Fibroblast of skin of right quadriceps (primary cell): ENCODE measurements at places on chromosomes 13 and 19.

DNA sequence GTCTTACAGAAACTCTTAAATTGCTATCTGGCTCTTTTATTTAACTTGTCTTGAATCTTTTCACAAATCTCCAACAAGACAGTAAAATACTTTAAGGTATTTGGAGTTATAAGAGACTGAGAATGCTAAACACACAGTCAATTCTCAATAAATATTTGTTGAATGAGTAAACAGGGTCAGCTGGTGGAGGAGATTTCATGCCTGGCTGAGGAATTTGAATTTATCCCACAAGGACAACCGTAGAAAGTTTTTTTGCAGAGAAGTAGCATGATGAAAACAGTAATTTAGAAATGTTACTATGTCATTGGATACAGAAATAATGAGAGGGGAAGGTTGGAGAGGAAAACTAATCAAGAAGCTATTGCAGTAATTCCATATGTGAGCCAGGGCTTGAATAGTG, 1223.7 kb downstream of the PCDH17 start:
- peak; percentile 73 for DNase-seq

- DNase-seq: no peak
These were observed 684.4 kb upstream of the PCDH9 start for GRCh38 chr13:67914535-67914934.

DNA sequence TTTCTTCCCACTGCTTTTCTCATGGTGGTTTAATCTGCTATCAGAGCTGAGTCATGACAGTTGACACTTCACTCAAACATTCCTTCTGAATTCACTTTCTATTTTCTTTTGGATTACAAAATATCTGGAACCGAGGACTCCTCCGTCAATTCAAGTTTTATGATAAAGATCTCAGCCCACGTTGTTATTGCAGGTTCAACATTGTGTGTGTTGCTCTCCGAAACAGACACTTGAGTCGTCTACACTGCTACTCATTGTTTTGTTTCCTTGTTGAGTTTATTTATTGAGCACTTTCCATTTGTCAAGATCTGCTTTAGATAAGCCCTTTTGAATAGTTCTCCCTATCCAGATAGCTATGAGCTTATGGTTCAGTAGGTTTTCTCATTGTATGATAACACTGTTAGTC, 636.1 kb upstream of the GPC6 start:
- no peak for DNase-seq

- DNase-seq: no peak
These were observed 1.6 kb upstream of the ZBTB7A start for GRCh38 chr19:4068047-4068966.

DNA sequence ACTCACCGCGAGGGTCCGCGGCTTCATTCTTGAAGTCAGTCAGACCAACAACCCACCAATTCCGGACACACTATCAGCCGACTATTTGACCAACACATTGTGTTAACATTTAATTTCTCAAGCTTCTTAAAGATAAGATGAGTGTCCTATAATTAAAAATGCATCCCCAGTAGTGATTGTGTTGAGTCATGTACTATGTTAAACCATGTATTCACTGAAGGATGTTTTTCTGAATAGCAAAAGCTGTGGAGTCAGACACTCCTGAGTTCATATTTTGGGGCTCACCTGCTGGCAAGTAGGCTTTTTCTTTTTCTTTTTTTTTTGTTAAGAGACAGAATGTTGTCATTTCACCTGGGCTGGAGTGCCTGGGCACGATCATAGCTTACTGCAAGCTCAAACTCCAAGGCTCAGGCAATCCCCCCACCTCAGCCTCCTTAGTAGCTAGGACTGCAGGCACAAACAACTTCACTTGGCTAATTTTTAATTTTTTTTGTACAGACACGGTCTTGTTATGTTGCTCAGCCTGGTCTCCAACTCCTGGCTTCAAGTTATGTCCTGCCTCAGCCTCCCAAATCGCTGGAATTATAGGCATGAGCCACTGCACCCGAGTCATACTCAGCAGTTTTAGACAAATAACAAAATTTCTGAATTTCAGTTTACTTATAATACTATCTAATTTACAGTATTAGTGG, 606.9 kb downstream of the PCDH9 start:
- no peak for DNase-seq

DNA sequence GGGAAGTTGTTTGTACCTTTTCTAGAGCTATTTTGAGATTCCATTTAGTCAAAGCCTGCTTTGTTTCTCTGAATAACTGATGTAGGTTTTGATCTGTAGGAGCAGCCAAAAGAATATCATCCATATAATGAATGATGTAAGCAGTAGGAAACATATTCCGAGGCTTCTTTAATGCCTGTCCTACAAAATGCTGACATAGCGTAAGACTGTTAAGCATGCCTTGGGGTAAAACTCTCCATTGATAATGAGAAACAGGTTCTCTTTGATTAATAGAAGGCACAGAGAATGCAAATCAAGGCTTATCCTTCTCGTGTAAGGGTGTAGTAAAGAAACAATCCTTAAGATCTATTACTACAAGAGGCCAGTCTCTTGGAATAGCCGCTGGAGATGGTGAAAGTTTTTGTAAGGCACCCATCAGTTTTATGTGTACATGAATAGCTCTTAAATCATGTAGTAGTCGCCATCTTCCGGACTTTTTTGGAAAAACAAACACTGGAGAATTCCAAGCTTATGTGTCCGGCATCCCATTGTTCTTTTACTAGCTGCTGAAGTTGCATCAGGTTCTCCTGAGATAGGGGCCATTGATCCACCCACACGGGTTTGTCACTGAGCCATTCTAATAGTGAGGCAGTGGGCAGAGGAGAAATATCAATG, 13.5 kb downstream of the FPR3 start:
- no peak for DNase-seq

GRCh38 chr19:18342090-18342632, 1.8 kb downstream of the PGPEP1 start:
- DNase-seq: no peak

DNA sequence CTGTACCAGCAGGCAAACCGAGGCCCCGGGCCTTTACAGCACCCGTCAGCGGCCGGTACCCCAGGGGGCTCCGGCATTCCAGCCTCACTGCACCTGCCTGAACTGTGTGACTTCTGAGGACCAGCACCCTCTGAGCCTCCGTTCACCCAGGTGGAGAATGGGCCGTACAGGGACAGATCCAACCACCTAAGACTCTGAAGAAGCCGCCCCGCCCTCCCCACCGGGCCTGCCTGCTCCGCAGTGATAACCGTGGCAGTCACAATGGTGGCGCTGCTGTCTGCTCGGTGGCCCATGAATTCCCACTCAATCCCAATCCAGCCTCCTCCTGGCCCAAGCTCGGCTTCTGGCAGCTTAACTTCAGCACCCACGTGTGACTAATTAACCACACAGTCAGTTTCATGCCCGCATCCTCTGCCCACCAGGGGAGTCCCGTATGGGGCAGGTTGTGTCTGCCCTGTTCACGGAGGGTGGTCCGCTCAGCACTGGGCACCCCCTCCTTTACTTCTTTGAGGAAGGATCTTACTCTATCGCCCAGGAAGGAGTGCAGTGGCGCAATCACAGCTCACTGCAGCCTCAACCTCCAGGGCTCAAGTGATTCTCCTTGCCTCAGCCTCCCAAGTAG, 3.4 kb downstream of the TCF3 start:
- no peak for DNase-seq

GRCh38 chr13:109840201-109840892, 54.0 kb upstream of the IRS2 start:
- peak; percentile 88 for DNase-seq

DNA sequence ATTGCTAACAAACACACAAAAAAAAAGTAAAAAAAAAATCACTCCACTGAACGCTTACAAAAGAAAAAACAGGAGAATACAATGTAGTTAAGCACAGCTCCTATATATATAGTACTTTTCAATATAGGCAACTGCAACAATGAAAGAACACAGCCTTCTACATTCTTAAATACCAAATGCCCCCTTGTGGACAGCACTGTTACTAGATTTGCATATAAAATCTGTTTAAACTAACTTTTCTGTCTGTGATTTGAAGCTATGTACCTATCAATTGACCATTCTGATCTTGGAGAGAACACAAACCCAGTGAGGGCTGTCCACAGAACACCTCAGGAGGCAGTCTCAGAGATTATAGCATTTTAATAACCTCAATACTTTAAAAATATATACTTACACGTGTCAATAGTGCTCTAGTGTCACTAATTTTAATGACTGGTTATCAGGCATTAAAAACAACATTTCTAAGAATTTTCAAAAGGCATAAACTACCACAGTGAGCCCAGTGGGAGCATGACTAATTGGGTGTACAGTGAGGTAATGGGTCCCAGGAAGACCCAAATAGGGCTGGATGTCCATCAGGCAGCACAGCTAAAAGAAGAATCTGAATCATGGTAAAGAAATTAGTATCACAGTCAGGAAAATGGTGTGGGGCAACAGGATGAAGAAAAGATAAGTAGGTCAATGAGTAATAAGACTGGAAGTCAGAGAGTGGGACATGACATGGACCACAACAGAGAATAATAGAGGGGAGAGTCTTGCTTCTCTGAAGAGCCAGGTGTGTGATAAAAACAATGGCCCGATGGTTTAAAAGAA, 22.2 kb downstream of the CCDC169 start:
- peak; percentile 65 for DNase-seq

GRCh38 chr19:2546128-2547032, 70.5 kb downstream of the GADD45B start:
- no peak for DNase-seq

- DNase-seq: no peak
These were observed 893.0 kb downstream of the UQCRFS1 start for GRCh38 chr19:28319918-28320317.

DNA sequence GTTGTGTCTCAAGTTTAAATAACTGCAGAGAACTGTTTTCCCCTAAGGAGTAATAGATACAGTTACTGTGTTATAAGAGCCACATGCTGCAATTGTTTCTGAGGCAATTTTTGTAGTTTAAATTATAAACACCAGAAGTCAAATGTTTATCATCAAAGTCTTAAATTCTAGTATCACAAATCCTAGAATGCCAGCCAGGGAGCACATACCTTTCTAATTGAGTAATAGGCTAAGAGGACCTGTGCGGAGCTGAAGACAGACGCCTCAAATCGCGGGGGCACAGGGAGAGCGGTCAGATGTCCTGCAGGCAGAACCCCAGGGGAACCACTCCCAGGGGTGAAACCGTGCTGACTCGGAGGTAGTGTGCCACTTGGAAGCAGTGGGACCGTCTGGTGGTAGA, 65.2 kb upstream of the TNFRSF19 start:
- DNase-seq: peak; percentile 70

GRCh38 chr13:94702181-94703041, 9.9 kb downstream of the SOX21 start:
- no peak for DNase-seq

GRCh38 chr19:45887200-45887710, 1.3 kb upstream of the IRF2BP1 start:
- no peak for DNase-seq

- no peak for DNase-seq
These were observed 6.4 kb downstream of the ZNF551 start for GRCh38 chr19:57688011-57688763.

- DNase-seq: peak; percentile 88
These were observed 121.5 kb upstream of the CSNK1A1L start for GRCh38 chr13:37226971-37227370.

GRCh38 chr13:99792079-99792921, 179.3 kb downstream of the ZIC5 start:
- DNase-seq: no peak

DNA sequence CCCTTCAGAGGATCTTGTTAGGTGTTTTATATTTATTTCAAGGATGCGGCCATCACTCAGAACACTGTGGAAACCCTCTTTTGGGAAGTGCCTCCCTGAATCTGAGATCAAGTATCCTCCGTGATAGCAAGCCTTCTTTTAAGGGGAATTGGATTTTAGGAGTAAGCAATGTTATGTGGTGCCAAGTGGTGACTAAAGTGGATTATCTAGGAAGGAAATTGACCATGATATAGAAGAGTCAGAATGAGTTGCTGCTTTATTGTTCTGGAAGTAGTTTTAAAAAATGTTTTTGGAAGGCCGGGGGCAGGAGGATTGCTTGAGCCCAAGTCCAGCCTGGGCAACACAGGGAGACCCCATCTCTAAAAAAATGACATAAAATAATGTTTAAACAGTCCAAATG, 6.7 kb downstream of the ERCC5 start:
- no peak for DNase-seq

- DNase-seq: no peak
These were observed 33.1 kb downstream of the CAPN12 start for GRCh38 chr19:38710928-38711725.

DNA sequence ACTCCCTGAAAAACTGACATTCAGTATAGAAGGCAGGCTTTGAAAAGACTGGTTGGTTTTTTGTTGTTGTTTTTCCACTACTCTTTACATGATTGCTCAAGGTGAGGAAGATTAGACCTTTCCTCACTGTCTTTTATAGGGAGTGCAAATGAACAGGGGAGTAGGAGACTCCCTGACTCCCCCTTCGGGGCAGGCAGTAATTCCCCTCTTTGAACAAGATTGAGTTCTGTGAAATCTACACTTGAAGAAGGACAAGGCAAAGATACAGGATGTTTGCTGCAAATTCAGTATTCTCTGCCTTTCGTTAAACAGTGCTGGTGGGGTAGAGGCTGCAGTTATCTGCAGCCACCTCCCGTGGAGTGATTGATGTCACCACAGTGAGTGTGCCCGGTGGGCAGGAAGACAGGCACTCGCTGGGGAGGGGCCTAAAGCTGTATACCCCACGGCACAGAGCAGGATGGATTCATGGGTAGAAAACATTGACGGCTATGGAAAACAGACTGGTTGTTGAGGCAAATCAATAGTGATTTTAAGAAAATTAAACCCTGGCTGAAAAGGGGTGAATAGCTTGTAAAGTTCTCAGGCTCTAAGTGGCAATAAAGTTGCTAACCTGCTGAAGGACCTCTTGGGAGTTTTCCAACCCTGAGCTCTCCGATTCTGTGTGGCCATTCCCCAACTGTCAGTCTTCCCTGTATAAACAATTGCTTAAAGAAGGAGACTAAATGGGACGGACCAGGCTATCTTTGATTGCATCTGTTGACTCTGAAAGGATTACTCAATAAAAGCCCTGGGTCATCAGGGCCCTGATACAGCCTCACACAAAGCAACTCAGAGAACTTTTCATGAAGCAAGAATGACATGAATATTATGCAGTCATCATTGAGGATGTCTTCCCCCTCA, 308.3 kb downstream of the TBC1D4 start:
- no peak for DNase-seq
